Right renal cortex interstitium (tissue), 3 donors: ENCODE measurements at places on chromosomes 2 and 18.

DNA sequence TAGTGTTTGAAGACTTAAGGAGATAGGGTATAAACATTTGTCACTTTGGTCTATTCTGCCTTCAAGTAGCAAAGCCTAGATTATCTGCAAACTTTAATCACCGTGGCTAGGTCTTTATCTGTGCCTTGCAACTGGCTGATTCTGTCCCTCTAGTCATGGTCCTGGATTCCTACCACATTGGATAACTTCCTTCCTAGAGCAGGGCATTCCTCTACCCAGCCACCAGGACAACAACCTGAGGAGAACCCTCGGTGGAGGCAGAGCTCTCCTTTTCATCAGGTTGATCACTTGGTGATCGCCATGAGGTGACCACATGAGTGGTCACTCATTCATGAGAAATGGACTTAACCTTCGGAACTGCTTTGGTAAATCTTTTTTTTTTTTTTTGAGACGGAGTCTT, 25.3 kb upstream of the PTPRM start:
- DNase-seq: no peak

- DNase-seq: no peak
Observed at GRCh38 chr2:178108176-178108575, 4.1 kb upstream of the RBM45 start.

- DNase-seq: no peak
Observed at GRCh38 chr18:67478249-67478648, 38.3 kb downstream of the DSEL start.

DNA sequence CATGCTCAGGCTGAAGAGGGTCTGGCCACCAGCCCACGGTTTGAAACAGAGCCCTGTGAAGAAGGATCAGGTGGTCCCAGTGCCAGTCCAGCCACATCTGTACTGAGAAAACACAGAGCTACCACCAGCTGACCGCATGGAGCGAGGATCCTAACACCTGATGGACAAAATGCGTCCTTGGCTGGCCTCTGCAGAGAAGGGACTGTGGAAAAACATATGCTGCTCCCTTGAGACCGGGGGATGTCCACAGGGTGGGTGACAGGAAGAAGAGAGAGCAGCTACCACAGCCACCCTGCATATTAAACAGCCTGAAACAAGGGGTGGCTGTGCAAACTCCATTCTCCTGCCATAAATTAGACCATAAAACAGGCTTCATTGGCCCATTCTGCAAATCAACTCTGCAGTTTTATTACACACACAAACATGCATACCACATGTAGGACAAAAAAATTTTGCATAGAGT, 137.2 kb downstream of the BCL2 start:
- DNase-seq: no peak

DNA sequence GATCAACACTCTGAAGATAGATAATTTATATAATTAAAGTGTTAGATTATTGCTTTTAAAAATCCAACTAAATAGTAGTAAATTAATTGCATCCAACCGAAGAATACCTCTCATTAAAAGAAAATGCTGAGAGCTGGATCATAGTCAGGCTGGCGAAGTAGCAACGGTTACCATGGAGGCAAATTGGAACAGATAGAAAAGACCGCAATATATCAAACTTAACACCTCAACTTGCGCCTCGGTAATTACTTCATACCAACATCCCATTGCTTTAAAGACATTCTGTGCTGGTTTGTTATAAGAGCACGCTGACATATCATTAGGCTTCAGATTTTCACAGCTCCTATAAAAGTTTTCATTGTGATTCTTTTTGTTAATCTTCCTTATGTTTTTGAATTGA, 183.8 kb upstream of the ZC3H15 start:
- DNase-seq: no peak

DNA sequence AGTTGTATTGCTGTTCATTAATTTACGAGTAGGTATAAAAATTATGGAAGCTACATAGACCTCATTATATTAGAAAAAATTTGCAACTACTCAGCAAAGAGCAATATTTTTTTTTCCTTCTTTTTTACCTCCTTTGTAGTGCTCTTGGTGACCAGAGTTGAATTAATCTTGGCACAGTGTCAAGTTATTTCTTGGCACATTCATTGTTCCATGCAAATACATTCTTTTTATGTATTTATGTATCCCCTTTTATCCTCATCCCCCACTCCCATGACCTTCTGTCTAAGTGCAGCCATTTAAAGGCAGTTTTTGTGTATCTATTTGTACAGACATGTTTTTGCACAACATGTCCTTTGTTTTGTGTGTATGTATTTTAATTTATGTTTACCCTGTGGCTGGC, 224.5 kb downstream of the CCDC102B start:
- DNase-seq: no peak

DNA sequence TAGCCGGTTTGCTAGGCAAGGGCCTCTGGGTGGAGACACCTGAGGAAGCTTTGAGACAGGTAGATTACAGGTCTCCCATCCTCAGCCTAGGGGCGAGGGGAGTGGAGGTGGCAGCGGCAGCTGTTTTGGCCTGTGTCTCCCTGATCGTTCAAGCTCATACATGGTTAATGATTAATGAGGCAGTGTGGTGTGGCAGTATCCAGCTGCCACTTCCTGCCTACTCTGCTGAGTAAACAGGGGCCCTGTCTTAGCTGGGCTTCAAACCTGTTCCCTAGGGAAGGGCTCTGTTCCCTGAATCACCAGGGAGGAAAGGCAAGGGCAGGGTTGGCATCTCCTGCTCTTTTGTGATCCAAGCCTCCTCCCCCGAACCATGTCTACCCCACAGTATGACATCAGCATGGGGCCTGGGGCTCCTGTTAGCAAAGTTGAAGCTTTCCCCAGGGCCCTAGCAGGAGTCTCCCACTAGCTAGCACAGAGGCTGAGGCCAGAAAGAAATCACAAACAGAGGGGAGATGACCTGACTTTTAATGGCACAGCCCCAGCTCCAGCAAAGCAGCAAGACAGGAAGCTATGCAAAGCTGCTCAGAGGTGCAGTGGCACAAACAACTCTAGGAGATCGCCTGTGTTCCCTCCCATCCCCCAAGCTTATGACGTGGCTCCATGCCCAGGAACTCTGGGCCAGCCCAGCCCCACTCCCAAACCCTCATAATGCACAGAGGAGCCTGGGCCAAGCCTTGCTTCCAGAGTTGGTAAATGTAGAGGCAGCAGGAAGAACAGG, 3.7 kb upstream of the TUBA4B start:
- DNase-seq: no peak
